ENCODE measurements at places on chromosomes 1 and 21.

DNA sequence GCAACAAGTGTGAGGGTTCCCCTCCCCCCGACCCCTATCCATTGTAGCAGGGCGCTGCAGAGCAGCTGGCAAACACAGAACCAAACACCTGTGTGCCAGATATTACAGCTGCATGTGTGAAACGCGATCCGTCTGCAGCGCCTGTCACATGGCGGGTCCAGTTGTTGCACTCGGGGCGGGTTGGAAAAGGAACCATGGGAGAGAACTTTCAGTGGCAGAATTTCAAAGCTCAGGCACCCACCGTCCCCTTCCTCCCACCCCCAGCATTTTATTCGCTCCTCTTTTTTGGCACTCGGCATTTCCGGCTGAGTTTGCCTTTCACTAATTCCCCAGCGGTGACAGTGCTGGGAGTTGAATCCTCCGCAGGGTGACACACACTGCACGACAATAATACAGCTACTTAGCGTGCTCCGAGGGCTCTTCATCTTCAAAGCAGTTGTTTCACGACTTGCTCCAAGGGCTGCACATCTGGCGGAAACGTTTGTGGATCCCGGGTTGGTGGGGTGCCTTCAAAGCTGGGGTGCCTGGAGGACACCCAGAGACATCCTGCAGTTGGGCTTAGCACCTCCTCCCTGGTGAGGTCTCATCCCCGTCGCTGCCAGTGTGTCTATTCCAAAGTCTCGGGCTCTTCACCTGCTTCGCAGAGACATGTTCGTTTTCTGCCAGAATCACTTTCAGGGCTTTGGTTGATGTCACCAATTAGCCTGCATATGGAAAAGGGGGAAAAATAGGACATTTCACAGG, 180.7 kb downstream of the ZBTB18 start:
- DNase-seq: no peak

- no peak for DNase-seq
Observed at GRCh38 chr1:94855307-94855700, 35.1 kb downstream of the SLC44A3 start.

DNA sequence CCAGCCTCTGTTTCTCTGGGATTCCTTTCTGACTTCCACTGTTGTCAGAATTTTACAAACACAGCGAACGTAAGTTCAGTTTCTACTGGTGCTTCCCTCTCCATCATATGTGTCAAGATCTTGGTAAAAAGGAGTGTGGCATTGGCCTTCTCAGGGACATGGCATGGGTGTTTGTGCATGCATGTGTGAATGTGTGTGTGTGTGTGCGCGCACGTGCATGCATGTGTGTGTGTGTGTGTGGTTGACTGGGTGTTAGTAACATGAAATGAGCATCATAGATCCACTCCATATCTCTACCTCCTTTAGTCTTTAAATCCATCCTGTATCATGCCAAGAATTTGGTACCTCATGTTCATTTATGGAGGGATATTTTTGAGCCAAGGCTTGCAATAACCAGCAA, 411.3 kb downstream of the NPHP4 start:
- no peak for DNase-seq

GRCh38 chr1:57770772-57771171, 346.9 kb upstream of the DAB1 start:
- DNase-seq: no peak

DNA sequence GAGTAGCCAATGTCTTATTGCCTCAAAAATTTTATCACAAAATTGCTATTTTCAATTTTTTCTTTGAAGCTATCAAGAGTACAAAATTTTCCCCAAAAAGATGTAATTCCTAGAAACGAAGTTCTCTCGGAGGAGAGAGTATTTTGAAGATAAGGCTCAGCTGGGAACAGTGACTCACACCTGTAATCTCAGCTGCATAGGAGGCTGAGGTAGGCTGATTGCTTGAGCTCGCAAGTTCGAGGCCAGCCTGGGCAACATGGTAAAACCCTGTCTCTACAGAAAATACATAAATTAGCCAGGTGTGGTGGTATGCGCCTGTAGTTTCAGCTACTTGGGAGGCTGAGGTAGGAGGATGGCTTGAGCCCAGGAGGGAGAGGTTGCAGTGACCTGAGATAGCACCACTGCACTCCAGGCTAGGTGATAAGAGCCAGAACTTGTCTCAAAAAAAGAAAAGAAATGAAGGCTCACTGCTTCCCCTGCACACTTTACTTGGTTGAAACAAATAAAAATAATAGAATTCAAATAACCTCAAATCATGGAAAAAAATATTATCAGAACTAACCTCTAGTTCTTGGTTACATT, 22.2 kb downstream of the TUT4 start:
- no peak for DNase-seq
